ENCODE measurements at places on chromosomes 12 and 14.
A peak's percentile ranks its signal among the peaks of the same experiment; 100 is the strongest.

GRCh38 chr14:75442166-75442565, 14.3 kb downstream of the JDP2 start:
- no peak for DNase-seq

DNA sequence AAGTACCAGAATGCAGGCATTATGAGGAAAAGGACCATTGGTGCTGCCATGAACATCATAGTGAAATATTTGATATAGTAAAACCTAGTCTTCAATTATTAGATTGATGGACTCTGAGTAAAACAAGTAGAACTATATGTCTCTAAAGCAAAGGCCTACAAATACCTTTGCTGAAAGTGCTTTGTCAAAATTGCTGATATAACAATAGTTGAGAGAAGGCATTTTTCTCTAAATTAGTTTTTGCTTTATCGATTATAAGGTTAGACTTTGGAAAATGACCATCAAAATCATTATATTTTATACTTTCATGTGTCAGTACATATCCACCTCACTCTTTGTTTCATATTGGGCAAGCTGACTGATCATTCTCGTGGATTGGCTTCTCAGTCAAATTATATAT, 836.0 kb upstream of the FBXO33 start:
- DNase-seq = no peak

DNA sequence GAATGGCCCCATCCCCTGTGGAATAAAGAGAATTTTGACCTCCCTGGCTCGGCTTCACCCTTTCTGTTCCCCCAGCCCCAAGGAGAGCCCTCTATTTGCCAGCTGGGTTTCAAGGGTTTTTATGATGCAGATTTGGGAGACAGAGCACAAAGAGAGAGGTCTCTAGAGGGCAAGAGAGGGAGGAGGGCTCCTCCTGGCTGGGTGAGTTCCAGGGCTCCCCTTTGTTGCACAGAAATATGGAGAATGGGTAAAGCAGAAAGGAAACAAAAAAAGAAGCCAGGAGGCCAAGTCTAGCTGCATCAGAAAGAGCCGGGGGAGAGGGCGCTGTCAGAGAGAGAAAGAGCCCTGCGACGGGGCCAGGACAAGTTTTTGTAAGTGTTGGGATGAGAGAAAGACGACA, 319.6 kb upstream of the RTL1 start:
- DNase-seq = no peak

GRCh38 chr14:21107283-21107800, 6.5 kb downstream of the TMEM253 start:
- DNase-seq = no peak

DNA sequence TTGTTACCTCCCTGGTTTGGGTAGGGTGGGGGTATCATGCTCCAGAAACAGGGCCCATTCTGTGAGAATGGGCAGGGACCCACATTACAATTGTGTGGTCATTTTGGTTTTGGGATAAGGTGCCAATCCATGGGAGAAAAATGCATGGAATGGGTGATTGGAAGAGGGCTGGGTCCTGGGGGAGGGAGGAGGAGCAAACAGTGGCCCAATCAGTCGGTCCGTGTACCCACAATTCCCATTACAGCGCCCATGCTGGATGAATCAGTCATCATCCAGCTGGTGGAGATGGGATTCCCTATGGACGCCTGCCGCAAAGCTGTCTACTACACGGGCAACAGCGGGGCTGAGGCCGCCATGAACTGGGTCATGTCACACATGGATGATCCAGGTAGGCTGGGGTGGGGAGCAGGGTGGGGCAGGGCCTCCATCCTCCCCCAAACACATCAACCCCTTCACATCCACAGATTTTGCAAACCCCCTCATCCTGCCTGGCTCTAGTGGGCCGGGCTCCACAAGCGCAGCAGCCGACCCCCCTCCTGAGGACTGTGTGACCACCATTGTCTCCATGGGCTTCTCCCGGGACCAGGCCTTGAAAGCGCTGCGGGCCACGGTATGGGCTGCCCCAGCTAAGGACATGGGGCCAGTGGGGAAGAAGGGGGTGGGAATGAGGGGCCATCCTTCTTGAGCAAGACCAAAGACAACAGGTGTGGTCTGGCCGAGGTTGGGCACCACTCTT, 3.6 kb upstream of the TPI1 start:
- no peak for DNase-seq

DNA sequence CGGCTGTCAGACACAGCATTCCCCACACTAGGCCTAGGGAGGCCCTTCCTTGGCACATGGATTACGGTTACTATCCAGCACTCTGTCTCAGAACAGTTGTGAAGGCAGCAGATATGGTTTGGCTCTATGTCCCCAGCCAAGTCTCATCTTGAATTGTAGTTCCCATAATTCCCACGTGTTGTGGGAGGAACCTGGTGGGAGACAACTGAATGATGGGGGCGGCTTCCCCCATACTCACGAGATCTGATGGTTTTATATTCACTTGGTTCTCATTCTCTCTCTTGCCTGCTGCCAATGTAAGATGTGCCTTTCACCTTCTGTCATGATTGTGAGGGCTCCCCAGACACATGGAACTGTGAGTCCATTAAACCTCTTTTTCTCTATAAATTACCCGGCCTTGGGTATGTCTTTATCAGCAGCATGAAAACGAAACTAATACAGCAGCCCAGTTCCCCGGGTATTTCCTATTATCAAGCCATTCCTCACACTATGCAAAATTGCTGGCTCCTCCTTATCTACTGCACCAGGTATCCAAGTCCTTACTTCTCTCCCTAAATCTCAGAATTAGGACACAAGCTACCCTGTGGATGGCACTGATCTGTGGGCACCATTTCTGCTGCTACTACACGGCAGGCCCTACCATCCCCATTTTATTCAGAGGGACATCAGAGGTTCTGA, 33.3 kb downstream of the NT5DC3 start:
- no peak for DNase-seq

DNA sequence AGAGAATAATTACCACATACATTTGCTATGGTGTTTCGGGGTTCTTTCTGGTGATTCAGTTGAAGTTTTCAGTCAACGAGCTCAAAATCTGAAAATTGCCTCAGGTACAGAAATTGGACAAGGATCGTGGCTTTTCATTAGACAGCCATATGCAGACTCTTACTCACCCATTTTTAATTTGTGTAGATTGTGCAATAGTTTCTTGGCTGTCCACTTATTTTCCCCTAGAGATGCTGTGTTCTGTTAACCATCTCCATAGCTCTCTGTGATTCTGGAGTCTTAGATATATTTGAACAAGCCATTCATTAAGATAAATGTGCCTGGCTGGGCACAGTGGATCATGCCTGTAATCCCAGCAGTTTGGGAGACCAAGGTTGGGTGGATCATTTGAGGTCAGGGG, 497.1 kb upstream of the RPL10L start:
- no peak for DNase-seq

DNA sequence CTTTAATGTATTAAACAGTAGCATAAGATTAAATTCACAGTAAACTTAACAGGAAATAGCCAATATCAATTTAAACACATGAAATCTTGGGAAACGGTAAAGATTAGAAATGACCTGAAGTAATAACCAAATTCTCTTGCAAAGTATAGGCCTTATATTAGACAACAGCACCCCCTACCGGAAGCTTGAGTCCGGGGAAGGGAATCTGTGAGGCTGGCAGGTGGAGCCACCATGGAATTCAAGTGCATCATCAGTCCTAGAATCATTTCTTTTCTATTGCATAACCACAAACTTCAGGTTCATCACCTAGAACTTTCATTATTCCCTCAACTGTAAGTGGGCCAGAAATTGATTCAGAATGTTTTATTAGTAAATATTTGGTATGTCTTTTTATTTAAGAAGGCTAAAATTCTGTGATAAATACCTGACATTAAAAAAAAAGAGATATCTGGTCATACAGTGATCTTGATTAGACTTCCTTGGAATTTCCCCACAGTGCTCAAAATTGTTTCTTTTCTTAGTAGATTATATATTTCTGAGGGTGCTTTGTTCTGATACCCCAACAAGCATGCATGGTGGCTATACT, 48.6 kb downstream of the AP5M1 start:
- no peak for DNase-seq

DNA sequence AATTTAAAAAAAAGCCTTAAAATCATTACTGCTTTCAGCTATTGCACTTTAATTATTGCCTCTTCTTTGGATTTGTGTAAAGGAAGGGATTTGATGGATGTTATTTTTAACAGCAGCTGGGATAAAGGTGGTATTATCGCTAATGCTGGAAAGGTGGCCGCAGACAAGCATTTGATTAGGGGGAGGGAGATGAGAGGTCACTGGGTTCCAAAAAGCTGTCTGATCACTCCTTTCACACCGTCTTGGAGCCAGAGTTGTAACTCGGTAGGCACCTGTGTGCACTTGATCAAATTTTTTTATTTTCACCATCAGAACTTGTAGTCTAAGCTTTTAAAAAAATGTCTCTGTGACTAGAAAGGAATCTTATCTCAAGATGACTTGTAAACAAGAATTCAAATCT, 99.8 kb downstream of the AKAP6 start:
- DNase-seq = no peak

DNA sequence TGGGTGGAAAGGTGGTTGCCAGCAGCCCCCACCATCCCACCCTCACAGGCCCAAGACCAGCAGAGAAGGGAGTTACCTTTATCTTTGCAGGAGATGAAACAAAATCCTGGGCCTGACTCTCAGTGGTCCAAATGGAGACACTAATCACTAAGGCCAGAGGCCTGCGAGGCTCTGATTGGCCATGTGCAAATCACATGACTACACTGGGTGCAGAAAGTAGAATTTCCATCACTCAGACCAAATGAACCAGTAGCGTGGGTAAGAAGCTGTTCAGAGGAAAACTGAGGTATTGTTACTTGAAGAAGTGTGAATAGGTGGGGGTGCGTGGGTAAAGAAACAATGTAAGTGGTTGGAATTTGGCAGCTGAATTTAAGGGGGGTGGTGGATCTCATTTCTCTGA, 20.2 kb upstream of the PPP1CC start:
- DNase-seq = no peak

- no peak for DNase-seq
Observed at GRCh38 chr12:131963381-131963780, 13.6 kb downstream of the EP400 start.

DNA sequence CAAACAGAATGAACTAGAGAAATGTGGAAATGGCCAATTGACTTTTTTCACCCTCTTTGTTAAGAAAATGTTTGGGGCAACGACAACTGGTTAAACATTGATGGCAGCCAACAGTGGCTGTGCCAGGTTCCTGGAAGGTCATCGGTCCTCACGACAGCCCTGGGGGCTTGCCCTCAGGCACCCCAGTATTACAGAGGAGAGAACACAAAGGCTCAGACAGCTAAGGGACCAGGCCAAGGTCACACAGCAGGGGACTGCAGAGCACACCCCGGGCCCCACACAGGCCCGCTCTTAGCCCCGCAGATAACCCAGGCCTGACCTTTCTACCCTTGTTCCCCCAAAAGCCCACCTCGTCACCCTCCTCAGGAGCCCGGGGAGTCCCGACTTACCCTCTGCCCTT, 1.3 kb downstream of the TRPV4 start:
- DNase-seq = no peak

- no peak for DNase-seq
Observed at GRCh38 chr14:68879321-68879781, 86.5 kb upstream of the ZFP36L1 start.

GRCh38 chr12:89353188-89353822, 1.0 kb upstream of the DUSP6 start:
- peak; percentile 32 for DNase-seq

DNA sequence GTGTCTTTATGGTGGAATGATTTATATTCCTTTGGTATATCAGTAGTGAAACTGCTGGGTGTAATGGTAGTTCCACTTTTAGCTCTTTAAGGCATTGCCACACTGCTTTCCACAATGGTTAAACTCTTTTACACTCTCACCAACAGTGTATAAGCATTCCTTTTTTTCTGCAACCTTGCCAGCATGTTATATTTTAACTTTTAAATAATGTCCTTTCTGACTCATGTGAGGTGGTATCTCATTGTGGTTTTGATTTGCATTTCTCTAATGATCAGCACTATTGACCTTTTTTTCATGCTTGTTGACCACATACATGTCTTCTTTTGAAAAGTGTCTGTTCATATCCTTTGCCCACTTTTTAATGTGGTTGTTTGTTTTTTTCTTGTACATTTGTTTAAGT, 142.5 kb downstream of the MSRB3 start:
- no peak for DNase-seq

GRCh38 chr14:22780105-22780679, 13.7 kb downstream of the OXA1L start:
- DNase-seq = no peak

GRCh38 chr14:49189375-49189774, 396.8 kb downstream of the RPS29 start:
- no peak for DNase-seq

DNA sequence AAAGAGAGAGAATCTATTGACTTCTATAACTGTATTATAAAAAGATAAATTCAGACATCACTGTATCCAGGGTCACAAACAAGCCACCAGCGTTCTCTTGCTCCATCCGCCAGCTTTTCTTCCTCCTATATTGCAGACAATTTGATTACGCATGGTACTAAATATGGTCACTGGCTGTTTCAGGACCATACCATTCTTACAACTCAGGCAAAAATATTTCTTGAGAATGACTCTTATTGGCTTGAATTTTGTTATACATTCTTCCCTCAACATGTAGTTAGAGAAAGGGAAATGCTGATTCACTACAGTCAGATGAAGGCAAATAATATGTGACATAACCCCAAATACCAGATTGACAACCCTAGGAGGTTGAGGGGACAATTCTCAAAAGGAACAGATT, 101.3 kb downstream of the SLC6A15 start:
- no peak for DNase-seq

- no peak for DNase-seq
Observed at GRCh38 chr12:123045678-123046077, 65.2 kb downstream of the ARL6IP4 start.

GRCh38 chr14:32607399-32607798, 278.3 kb downstream of the AKAP6 start:
- no peak for DNase-seq

- no peak for DNase-seq
Observed at GRCh38 chr14:68282479-68283377, 463.1 kb downstream of the RAD51B start.

GRCh38 chr12:6266541-6266966, 43.9 kb upstream of the PLEKHG6 start:
- DNase-seq = no peak

DNA sequence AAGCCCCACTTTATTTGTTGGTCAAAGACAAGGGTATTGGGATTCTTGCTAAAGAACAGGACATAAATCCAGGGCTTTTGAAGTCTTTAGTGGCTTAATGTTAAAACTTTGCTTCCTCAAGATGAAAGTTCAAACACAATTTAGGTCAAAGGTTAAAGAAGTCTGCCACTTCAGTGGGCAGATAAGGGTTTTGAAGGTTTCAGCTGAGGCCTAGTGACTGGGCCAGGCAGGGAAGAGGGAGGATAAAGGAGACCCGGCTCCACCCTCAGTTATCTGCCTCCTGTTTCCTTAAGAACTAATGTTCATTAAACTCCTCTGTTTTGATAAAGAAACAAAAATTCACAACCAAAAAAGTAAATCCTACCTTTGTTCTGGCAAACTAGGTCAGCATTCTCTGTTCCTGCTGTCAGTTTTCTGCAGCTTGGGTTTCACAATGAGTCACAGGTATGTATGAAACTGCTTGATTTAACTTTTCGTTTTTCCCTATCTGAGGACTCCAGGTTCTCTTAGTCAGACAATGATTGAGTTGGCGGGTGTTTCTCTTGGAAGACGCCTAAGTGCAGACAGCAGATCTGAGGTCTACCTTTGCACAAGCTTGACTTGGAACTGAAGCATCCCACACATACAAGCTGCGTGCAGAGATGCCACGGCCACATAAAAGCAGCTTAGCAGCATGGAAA, 208.3 kb downstream of the EXOC5 start:
- no peak for DNase-seq

- no peak for DNase-seq
Observed at GRCh38 chr12:24072302-24072701, 122.8 kb upstream of the SOX5 start.

Data from cortex of kidney (tissue), 1 donor.